ENCODE measurements at places on chromosomes 4 and X.

DNA sequence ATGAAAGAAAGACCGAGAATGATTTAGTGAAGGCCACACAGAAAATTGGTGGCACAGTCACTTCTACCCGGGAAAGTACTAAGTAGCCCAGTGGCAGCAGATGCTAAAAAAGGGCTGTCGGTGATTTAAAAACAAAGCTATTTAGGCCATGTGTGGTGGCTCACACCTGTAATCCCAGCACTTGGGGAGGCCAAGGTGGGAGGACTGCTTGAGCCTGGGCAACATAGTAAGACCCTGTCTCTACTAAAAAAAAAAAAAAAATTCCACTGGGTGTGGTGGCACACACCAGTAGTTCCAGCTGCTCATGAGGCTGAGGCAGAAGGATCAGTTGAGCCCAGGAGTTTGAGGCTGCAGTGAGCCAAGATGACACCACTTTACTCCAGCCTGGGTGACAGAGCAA is 144.2 kb downstream of the CBR4 start:
- no peak for DNase-seq

DNA sequence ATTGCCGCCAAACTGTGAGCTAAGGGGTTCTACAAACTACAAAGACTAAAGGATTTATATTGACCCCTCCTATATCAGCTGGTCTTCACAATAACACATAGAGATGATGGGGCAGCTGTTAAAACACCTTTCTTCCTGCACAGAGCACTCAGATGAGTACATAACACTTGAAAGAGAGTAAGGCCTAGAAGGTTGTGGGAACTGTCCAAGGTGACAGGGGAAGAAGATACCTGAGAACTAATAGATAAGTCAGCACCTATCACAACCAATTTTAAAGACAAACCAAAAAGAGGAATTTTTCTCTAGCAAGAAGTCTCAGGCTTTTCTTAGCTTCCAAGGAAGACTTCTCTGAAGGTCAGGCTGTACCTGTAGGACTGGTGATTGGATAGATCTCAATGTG is 19.1 kb upstream of the CXCL6 start:
- no peak for DNase-seq

GRCh38 chr4:102564399-102565059 is 63.4 kb downstream of the NFKB1 start:
- DNase-seq, result no peak

DNA sequence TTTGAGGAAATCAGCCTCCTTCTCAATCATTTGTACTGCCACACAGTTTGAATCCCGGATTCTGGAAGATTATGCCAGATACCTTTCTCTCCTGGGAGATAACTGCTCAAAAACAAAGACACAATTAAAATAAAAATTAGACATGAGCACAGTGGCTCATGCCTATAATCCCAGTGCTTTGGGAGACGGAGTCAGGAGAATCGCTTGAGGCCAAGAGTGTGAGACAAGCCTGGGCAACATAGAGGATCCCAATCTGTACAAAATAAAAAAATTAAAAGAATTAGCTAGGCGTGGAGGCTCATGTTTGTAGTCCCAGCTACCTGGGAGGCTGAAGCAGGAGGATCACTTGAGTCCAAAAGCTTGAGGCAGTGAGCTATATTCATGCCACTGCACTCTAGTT is 376.3 kb upstream of the ZFP42 start:
- DNase-seq, result no peak

- no peak for DNase-seq
These were observed 856.2 kb downstream of the STIM2 start for GRCh38 chr4:27716693-27717430.

- DNase-seq, result no peak
These were observed 458.0 kb upstream of the NWD2 start for GRCh38 chr4:36786519-36786918.

- DNase-seq, result no peak
These were observed 93.7 kb downstream of the RTL5 start for GRCh38 chrX:72038016-72038415.

GRCh38 chrX:13579661-13580060 is 10.3 kb downstream of the EGFL6 start:
- no peak for DNase-seq

DNA sequence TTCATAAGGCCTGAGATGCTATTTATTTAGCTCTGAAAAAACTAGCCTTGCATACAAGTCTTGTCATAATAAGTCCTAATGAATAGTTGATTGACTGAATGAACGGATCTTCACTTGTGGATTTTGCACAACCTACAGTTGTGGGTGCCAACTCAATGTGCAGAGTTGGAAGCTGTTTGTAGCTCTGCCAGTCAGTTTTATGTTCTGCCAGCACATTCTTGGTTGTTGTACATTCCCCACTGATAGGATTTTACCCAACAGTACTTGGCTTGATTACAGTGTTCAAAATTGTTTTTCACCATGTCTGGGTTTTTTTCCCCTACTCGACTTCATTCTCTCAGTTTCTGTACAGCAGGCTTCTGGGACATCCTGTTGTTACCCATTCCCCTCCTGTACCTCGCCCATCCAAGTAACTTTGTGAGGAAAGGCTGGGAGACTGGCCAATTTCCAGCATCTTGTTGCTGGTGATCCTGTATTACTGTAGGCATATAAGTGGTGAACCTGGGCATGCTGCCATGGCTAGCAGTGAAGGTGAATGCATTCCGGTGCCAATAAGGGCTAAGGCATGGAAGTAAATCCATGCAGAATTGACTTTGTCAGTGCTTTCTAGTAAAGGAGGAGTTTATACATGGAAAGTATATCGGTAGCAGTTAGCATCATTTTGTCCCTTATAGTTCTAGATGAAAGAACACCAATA is 22.8 kb downstream of the IL1RAPL1 start:
- DNase-seq, result no peak

DNA sequence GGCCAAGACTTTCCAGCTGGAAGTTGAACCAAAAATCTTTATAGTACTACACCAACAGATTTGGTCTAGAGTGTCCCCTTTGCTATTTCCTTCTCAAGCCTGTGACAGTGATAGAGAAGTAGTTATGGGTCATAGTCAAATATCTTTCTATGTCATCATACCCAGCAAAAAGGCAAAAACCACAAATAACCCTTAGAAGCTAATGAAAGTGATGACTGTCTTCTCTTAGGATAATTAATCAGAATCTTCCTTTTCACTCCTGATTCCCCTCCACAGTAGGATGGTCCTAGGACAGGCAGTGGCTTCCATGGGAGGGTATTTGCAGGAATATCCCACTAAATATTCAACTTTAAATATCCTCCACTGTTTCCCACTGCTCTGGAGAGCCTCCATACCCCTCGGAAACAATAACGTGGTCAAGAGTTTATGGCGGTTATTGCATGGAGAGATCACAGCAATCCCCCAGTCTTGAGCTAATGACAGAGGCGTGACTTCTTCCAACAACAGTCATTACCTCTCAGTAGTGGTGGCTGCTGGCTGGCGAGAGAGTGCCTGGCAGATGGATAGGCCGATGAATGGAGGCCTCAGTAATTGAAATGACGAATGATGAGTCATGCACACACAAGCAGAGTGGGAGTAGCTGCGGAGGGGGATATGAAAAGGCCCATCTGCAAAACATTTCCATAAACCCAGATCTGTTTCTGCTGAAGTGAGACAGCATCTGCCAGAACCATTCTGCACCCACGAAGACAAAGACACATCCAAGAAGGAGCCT is 154.9 kb downstream of the STK32B start:
- DNase-seq, result no peak

- no peak for DNase-seq
These were observed 16.0 kb downstream of the ATP5ME start for GRCh38 chr4:657834-658667.

DNA sequence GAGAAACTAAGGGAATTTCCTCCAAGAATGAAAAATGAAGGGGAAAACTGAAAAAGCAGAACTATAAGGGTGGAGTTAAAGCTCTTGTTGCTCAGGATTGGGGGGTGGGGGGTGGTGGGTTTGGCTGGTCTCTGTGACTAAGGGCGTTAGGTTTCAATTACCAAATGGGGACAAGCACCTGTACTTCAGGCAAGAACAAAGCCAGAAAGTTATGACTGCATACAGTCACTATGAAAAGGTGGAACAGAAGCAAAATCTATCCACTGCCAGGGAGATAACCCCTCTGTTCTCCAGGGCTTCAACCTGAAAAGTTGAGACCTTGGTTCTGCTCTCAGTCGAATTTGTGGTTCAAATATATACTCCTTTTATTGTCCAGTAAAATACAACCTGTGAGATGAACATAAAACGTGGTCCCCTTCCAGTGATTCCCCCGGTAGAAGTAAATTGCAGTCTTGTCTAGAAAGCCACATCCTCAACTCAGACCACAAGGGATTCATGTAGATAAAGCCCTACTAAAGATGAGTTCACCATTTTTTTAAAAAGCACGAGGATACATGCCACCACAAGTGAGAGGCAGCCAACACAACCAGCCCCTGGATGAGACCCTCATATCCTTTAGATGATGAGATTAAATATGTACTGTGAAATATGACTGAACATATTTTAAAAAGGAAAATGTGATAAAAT is 257.1 kb upstream of the RPS6KA3 start:
- peak; percentile 19 for DNase-seq

- no peak for DNase-seq
These were observed 115.9 kb downstream of the RAB28 start for GRCh38 chr4:13368217-13368616.

- DNase-seq, result no peak
These were observed 374.3 kb downstream of the MID1IP1 start for GRCh38 chrX:39175418-39176057.
